T47D (cell line): ENCODE measurements at places on chromosomes 4 and X.

- peak; percentile 59 for DNase-seq
Observed at GRCh38 chrX:107324493-107325310, 118.3 kb downstream of the DNAAF6 start.

DNA sequence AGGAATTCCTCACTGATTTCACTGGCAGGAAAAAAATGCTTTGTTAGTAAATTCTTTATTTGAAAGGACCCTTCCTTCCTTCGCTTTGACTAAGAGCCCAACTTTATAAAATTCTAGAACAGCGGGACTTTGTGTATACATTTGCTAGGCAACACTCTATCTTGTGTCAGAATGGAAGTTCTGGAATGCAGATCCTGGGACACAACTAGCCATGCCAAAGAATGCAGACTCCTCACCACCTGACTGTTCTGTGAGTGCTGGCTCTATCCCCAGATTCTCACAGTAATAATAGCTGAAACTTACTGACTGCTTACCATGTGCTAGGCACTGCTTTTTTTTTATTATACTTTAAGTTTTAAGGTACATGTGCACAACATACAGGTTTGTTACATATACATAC is 73.3 kb upstream of the ZDHHC15 start:
- peak; percentile 4 for DNase-seq

DNA sequence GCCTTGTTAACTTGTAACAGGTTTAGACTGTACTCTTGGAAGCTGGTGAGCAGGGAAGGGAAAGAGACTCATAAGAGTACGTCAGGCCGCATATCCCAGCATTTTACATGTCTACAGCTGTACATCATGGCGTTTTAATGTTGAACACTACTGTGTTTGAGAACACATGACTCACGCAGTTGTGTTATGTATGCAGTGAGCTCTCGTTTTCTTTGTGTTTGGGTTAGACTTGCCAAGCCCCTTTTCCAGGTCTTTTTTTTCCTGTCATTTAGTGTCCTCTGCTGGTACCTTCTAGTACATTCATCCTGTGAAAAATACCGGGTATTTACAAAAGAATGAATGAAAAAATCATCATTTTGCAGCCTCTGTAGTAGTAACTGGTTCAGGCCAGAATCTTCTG is 35.3 kb downstream of the SMS start:
- no peak for DNase-seq

DNA sequence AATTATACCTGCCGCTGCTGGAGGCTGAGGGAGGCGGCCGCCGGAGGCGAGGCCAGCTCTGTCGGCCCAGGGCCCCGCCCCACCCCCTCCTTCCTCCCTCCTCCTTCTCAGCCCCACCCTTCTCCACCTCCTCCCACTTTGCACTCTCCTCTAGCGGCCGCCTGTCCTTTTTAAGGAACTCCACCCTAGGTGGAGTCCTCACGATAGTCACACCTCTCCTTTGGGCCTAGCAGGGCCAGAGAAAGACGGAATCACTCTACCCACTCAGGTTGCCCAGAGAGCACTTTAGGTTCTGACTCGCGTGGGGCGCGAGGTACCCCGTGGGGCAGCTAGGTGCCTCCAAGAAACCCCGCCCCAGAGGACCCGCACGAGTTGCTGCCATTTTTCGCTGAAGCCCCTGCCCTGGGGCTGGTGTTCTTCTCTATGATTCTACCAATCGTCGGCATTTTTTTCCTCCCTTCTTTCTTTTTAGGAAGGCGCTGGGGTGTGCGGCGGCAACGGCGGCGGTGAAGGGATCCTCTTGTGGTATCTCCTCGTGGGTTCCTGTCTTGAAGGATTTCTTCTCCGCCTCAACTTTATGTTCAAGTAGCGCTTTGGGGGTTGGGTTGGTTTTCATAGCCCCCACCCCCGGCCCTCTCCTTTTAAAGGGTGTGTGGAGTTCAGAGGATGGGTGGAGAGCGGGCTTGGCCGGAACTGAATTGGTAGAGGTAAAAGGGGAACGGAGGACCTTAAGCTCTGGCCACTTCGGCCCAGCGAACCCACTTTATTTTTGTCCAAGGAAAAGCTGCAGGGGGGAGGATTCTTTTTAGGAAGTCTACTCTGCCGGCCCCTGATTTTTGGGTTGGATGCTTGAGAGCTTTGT is at the start of gene KLF8:
Gene KLF8 (plus strand): TSS at position 136 of the 862 bp plus-strand sequence. CDS start 979 bp downstream, outside the sequence.
- no peak for DNase-seq

GRCh38 chr4:188002751-188003150 is 7.2 kb downstream of the ZFP42 start:
- no peak for DNase-seq

- peak; percentile 75 for DNase-seq
Observed at GRCh38 chr4:94665500-94666404, 92.0 kb upstream of the BMPR1B start.

DNA sequence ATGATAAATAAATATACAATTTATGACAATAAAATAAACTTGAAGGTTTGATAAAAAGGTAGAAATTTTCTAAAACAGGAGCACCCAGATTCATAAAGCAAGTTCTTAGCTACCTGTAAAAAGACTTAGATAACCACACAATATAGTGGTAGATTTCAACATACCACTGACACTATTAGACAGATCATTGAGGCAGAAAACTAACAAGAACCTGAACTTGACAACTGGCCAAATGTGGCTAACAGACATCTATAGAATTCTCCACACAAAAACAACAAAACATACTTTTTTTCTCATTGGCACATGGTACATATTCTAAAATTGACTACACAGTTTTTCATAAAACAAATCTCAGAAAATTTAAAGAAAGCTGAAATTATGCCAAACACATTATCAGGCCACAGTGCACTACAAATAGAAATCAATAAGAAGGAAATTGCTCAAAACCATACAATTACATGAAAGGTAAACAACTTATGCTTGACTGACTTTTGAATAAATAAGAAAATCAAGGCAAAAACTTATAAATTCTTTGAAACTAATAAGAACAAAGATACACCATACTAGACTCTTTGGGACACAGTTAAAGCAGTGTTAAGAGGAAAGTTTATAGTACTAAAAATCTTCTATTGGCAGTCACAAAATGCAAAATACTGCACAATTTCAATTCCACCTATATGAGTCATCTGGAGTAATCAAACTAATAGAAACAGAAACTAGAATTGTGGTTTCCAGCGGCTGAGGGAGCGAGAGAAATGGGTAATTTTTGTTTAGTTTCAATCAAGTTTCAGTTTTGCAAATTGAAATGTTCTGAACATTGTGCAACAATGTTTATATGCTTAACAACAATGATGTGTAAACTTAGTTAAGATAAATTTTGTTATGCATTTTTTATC is 925.6 kb downstream of the SH3BGRL start:
- no peak for DNase-seq

GRCh38 chr4:65391814-65392213 is 278.5 kb downstream of the EPHA5 start:
- no peak for DNase-seq

DNA sequence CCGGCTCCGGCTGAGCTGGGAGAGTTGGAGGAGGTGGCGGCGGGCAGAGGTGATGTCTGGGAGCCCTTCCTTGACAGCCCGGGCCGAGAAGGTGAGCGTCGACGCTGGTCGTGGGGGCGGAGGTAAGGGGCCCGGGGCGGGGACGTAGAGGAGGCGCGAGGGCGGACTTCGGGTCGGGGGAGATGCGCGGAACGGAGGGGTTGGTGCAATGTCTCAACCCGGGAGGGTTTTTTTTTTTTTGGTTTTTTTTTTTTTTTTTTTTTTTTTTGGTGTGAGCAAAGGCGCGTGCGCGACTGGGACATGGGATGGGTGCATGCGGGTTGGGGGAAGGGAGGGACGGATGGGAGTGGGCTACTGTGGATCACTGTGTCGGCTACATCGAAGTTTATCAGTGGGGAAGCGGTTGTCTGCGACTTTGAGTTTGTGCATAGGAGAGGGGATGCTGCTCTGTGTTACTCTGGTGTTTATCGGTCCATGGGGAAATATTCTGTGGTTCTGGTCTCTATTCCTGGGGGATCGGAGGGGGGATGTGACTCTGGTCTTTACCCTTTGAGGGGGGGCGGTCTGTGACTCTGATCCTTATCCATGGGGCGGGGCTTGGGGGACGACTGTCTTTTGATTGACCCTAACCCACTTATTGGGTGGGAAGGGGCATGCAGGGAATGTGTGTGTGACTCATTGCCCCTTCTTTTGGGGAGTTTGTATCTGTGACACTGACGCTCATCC is 537 bp downstream of the RBM10 start:
- DNase-seq: peak; percentile 16

GRCh38 chr4:21830272-21830671 is 118.3 kb downstream of the KCNIP4 start:
- DNase-seq: no peak

- no peak for DNase-seq
Observed at GRCh38 chr4:53193111-53193510, 172.8 kb downstream of the SCFD2 start.

DNA sequence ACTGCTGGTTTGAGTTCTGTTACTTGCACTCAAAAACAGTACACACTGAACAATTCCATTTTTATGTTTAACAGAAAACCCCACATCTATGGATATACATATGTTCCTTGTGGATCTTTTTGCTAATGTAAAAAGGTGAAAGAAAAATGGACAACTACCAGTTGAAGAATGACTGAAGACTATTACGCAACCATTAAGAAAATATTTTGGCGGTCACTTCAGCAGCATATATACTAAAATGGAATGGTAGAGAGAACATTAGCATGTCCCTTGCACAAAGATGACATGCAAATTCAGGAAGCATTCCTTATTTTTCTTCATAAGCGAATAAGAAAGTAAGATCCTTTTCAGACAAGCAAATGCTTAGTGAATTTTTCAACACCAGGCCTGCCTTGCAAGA is 84.6 kb upstream of the FMR1 start:
- DNase-seq: no peak

- DNase-seq: no peak
Observed at GRCh38 chr4:120139392-120139791, 72.7 kb upstream of the MAD2L1 start.

GRCh38 chr4:176210579-176211296 is 15.4 kb upstream of the SPATA4 start:
- no peak for DNase-seq

- no peak for DNase-seq
Observed at GRCh38 chr4:109113521-109113920, 188.9 kb downstream of the COL25A1 start.

DNA sequence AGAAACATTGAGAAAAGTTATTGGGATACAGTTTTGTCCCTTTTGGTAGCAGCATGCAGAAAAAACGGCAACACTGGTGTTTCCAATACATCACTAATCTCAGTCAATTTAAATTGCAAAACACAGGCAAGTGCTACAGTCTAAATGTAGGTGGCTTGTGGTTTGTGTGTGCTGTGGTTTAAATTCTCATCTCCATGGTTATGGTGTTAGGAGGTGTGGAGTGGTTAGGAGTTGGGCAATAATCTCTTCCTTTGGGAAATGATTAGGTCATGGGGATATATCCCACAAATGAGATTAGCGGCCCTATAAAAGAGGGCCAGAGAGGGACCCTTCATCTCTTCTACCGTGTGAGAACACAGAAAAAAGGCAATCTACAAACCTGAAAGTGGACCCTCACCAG is 1344.3 kb downstream of the ADGRL3 start:
- no peak for DNase-seq

DNA sequence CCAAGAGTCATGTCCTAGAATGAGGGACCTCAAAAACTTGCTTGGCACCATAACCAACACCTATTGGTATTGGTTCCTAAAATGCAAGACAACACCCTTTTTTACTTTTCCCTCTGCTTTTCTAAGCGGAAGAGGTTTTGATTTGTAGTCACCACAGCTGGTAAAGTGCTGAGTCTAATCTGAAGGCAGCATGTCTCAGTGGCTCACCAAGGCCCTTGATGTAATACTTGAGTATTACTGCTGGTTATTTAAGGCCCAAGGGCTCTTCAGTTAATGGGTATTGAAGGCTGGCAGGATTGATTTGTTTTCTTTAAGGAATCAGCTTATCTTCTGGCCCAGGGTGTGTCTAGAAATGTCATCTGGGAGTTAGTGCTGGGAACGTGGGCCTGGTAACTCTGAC is 735.1 kb downstream of the GLUD2 start:
- DNase-seq: no peak

DNA sequence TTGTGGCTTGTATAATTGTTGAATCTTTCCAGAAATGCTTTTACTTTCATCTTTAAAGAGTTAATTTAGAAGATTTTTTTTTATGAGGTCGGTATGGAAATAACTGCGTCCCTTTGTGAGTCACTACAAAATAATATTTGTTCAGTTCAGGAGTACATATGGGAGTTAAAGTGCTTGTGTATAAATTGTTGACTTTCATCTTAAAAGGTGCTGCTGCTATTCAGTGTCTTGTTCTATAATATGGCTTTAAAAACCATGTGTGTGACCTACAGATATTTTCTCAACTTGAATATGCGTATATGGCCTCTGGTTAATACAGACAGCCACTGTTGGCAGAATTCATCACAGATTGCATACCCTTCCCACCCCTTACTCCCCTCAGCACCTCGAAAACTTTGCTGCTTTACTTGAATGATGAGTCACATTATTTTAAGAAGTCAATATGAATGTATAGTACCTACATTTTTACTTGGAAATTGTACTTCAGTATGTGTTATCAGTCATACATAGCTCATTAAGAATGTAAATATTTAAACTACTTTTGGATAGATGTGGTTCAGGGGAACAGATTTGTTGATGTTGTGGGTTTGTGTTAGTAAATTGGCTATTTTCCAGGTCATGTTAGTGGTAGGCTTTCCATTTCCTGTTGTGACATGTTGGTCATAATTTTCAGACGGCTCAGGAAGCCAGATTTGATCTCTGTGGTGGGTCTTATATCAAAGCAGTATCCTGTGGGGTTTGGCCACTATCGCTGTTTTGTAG is 1.5 kb downstream of the CLCN3 start:
- no peak for DNase-seq

DNA sequence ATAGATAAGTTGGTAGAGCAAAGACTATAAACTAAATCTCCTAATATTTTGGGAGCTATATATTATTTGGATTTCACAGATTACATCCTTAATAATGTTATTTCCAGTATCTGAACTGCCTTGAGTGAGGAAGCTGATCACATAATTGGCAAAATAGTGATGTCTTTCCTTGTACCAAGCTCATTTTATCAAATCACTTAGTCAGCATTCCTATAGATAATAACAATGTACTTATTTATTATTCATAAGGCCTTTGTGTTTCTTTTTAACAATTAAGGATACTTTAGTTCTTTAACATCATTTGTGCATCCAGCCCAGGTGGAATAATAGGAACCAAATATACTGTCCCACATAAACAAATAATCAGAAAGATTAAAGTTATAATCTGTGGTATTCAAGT is 1093.6 kb downstream of the PCDH18 start:
- no peak for DNase-seq

DNA sequence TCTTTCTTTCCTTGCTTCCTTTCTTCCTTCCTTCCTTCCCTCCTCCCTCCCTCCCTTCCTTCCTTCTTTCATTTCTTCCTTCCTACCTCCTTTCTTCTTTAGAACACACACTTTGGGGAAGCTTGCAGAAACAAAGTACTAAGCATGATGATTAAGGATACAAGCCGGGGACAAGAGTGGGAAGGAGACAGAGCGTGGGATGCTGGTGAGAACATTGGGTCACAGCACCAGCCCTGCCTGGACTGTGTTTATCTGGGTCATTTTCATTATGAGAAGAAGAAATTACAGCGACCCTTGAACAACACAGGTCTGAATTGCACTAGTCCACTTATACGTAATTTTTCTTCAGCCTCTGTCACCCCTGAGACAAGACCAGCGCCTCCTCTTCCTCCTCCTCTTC is 169.3 kb upstream of the TBL1X start:
- no peak for DNase-seq

GRCh38 chr4:40200875-40201801 is 4.3 kb downstream of the RHOH start:
- peak; percentile 57 for DNase-seq
